ENCODE measurements at places on chromosomes 12 and 14.

GRCh38 chr12:71938728-71939385 lies at the start of gene TPH2:
TPH2 (plus strand) TSS chr12:71938845; CDS start chr12:71938987, 142 bp downstream.
- DNase-seq: peak; percentile 31

DNA sequence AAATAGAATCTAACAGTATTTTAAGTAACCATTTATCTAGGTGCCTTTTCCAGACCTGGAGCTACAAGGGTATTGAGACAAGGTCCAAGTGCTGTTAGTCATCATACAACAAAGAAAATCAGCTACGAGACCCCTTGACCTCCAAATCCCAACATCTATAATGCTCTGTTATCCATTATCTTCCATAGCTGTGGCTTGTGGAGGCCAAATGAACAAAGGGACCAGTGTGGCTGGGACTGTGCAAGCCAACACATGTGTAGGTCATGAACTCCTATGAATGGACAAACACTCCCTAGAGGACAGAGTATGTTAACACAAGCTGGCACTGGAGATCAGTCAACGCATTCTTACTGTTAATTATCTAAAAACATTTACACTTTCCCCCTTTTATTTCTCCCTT lies 374.5 kb downstream of the EMP1 start:
- no peak for DNase-seq

DNA sequence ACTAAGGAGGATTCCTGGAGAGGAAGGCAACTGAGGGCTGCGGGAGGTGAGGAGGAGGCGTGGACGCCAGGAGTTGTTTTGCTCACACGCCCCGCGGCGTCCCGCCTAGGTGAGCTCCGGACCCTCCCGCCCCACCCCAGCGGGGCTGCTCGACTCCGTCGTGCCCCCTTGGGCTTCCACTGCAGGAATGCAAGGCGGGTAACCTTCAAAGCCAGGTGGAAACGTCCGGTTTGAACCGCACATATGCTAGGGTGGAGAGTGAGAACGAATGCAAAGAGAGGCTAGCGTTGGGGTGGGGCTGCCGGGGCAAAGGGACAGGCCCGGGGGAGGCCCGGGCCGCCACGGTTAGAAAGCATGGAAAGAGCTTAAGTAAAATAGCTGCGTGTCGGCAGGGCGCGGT lies 5.4 kb upstream of the DPPA3 start:
- DNase-seq: no peak

- DNase-seq: peak; percentile 89
These were observed 94.3 kb downstream of the RFLNA start for GRCh38 chr12:124389138-124389724.

DNA sequence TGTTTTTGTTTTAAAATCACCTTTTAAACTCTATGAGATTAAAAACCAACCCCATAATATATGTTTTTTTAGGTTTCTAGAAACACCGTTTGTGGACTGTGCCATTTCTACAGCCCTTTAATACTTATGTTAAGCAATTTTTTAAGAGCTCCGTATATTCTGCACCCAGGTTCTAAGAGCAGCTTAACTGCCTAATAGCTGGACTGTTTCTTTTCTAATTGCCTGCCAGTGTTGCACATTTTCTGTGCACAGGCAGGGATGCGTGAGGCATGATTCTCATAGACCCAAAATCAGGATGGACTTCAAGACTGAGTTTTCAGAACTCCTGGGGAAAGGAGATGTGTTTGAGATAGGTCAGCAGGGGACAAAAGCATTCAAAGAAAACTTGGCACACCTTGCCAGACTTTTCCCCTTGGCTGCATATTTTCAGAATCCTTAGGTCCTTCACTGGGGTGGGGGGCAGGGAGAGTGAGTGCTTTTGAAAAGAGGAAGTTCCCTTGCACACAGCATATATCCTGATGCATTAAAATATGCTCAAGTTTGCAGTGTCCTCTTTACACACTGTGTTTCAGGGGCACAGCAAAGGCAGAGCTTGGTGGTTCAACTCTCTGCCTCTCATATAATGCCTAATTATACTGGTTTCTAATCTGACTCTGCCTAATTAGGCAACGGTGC lies 27.9 kb downstream of the TMEM30B start:
- DNase-seq: no peak

DNA sequence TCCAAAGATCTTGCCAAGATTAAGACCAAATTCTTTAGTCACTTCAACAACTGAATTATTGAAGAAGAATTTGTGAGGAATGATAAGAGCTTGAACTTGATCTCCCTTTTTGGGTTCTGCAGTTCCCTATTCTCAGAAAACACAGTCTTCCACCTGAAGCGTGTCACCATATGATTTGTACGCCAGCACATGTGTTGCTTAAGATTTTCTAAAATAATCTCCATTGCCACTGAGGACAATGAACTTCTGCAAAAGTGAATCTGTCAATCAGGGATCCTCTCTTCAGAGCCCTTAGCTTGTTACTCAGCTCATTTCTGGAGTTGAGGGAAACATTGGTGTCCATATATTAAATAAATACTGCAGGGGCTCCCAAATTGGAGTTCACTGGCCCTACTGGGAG lies 4.2 kb upstream of the SPIC start:
- DNase-seq: no peak

DNA sequence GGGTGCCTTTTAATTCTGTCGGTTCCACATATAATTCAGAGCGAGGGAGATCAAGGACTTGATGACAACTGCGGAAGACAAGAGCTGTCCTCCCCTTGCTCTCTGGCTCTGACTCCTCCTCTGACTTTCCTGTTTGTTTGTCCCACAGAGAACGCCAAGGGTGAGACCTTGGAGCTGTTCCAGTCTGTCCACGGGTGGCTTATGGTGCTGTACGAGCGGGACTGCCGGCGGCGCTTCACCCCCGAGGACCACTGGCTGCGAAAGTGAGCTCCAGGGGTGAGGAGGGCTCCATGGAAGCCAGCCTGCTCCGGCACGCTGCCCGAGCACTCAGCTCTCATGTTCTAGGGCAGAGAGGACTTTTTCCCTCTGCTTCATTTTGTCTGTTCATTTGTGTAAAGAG lies 32.8 kb downstream of the UBE3B start:
- no peak for DNase-seq

DNA sequence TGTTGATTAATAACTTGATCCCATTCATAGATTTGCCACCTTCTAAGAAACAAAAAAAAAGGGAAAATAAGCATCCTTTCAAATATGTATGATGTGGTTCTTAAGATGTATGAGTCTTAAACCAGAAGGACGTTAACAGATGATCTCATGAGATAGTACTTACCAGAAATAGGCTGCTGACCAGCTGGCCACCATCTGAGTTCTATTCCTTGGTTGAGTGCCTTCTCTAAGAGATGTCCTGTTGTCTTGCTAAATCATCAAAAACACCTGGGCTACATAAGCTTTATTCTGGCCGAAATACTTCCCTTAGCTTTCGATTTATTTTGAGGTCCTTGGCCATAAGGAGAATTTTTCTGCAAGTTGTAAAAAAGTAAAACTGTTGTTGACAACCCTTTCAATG lies 55.6 kb downstream of the GPR65 start:
- no peak for DNase-seq

- DNase-seq: no peak
These were observed 866 bp upstream of the PITPNM2 start for GRCh38 chr12:123151457-123152454.

GRCh38 chr12:28540324-28540714 lies 350.1 kb downstream of the CCDC91 start:
- no peak for DNase-seq

GRCh38 chr12:2895051-2895451 lies 4.4 kb downstream of the TULP3 start:
- DNase-seq: peak; percentile 77

- DNase-seq: peak; percentile 66
These were observed 32.9 kb downstream of the LGR5 start for GRCh38 chr12:71472441-71472911.

DNA sequence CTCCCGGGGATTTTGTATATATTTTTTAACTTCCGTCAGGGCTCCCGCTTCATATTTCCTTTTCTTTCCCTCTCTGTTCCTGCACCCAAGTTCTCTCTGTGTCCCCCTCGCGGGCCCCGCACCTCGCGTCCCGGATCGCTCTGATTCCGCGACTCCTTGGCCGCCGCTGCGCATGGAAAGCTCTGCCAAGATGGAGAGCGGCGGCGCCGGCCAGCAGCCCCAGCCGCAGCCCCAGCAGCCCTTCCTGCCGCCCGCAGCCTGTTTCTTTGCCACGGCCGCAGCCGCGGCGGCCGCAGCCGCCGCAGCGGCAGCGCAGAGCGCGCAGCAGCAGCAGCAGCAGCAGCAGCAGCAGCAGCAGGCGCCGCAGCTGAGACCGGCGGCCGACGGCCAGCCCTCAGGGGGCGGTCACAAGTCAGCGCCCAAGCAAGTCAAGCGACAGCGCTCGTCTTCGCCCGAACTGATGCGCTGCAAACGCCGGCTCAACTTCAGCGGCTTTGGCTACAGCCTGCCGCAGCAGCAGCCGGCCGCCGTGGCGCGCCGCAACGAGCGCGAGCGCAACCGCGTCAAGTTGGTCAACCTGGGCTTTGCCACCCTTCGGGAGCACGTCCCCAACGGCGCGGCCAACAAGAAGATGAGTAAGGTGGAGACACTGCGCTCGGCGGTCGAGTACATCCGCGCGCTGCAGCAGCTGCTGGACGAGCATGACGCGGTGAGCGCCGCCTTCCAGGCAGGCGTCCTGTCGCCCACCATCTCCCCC lies 777 bp downstream of the ASCL1 start:
- DNase-seq: peak; percentile 33

DNA sequence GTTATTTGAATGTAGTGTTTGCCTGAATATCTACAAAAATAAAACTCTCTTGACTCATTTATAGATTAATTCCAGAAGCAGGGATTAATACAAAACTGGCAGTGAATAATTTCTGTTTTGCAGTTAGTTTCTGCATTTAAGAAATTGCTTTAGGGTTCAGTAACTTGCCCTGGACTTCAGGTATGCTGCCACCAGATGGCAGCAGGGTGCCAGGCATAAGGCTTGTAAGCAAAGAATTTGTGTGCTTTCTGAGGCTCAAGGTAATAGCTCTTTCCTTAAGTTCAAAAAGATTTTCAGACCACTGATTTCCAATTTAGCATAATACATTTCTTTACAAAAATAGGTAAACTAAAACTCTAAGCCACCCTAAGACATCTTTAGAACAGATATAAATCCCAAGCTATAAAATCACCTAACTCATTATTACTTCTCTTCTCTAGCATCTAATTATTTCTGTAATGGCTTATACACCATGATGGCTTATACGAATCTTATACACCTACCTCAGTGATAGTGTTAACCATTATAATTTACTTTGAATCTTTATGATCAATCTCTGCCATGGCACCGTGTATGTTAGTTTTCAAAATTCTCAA lies 398.3 kb downstream of the APAF1 start:
- DNase-seq: peak; percentile 66

DNA sequence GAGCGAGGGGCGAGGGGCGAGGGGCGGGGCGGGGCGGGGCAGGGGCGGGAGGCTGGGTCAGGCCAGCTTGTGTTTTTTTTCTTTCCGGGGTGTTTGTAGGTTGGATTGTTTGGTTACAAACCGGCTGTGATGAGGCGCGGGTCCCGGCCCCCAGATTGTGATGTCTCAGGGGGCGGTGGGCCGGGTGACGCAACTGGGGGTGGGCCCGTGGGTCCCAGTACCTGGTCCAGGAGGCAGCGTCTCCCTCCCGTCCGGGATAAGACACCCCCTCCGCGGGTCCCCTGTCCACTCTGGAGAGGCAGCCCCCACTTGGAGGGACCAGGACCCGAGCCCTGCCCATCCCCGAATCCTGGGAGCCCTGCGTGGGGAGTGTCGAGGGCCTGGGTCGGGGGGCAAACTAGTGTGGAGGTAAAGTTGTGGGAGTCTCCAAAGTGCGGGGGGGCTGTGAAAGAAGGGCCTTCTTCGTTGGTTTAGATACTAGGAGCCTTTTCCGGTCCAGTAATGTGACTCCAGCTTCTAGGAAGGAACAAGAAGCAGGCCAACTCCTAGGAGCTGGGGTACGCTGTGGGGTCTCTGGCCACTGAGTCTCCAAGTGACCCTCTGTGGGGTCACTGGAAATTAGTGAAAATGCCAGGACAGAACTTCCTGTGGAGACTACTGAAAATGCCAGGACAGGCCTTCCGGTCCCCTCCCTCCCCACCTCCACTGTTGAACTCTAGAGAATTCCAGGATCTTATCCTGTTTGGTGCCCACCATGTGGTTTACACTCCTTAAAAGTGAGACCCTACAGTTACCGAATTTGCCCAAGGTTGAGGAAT lies 579 bp upstream of the CLMN start:
- no peak for DNase-seq

GRCh38 chr12:102824218-102824835 lies 92.7 kb downstream of the PAH start:
- peak; percentile 27 for DNase-seq

DNA sequence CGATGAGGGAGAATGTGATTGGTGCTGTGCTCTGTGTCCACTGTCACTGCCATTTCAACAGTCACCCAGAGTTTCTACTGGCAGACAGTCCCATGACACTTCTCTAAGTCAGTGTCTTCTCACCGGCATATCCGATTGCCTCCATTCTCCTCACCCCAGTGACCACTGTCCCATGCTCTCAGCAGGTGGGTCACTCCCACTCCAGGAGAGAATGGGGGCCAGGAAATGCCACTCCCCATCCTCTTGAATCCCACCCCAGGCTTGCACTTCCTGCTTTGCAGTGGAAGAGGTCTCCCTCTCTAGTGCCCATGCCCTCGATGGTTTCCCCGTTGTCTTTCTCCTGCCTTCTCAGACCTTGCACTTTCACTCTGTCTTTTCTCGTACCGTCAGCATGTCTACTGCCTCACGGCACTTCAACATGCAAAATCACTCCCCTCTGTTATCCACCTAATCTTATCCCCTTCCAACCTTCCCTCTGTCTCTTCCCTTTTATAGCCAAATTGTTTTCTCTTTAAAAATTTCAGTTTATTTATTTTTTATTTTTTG lies 2.2 kb upstream of the EP400 start:
- no peak for DNase-seq

GRCh38 chr12:541676-542324 lies 82.1 kb downstream of the B4GALNT3 start:
- DNase-seq: no peak

GRCh38 chr14:81337073-81337472 lies 63.1 kb downstream of the STON2 start:
- no peak for DNase-seq

DNA sequence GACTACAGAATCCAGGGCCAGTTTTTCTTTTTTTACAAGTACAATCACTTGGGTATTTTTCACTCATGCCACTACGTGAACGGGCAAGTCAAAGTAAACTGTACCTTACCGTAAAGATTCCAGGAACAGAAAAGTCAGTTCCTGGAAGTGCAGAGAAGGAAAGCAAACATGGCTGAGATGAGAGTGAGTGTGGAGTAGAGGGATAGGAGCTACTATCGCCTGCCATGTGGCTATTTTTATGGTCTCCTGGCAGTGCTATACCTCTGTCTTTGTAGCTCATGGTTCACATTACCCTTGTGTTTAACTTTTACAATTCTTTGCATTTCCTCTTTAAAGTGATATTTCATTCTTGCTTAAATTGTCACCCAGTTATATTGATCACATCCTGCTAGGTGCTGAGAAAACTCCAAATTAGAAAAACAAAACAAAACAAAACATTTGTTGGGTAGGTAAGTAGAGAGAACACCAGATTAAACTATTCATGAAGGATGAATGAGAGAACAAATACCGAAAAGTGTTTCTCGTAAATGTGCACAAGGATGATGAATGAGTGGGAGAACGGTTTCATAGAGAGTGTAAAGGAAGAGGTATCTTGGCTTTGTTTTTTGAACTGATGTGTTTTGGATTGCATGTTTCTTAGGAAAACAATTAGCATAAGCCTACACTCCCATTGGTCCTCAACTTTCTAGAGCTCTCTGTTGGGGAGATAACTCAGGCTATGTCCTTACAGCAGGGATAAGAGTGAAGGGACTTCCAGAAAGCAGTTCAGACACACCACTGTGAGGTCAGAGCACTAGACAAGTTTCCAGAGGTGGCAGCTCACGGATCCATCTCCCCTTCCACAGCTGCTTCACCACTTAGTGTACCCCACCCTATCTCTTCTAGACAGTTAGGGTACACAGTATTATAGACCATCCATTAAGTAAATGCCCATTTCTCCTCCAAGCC lies 163.7 kb downstream of the IPO8 start:
- no peak for DNase-seq

Measured in AG10803 (cell line).